ENCODE measurements at places on chromosomes 11 and 22.

DNA sequence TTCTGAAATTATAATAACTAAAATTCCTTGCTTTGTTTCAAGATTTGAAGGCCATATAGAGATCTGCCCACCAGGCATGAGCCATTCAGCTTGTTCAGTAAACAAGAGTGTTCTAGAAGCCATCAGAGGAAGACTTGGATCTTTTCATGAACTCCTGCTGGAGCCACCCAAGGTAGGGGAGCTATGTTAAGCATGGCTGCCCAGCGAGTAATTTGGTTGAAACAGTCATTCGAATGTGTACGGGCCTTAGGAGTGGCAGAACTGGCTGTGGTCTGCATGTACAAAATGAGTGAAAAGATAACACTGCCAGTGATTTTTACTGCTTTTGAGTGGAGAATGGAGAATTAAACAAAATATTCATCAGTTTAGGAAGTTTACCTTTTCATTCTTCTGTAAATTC is 103.7 kb downstream of the PPP6R3 start:
- DNase-seq, result no peak

GRCh38 chr11:96132437-96132836 is 208.5 kb upstream of the MTMR2 start:
- DNase-seq, result no peak

DNA sequence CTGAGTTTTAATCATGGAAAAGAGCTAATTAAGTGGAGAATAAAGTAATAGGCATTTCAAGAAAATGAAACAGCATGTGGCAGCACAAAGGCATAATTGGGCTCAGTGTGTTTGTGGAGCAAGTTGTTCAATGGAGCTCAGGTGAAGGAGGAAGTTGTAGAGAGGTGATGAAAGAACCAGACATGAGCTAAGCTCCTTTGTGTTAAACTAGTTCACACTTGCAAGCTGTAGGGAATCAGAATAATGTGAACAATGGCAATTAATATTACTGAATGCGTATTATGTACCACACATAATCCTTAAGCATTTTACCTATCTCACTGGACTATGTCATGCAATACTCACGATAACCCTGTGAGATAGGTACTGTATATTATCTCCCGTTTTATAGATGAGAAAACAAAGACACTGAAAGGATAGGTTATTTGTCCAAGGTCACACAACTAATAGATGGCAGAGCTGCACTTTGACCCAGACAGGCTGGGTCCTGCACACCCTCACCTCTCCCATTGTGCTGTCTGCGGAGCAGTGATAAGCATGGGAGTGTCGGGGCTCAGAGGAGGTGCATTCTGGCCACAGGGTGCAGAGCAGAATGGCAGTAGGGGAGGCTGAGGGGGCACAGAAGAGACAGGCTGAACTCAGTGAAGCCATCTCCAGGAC is 8.9 kb downstream of the OLFML1 start:
- no peak for DNase-seq

DNA sequence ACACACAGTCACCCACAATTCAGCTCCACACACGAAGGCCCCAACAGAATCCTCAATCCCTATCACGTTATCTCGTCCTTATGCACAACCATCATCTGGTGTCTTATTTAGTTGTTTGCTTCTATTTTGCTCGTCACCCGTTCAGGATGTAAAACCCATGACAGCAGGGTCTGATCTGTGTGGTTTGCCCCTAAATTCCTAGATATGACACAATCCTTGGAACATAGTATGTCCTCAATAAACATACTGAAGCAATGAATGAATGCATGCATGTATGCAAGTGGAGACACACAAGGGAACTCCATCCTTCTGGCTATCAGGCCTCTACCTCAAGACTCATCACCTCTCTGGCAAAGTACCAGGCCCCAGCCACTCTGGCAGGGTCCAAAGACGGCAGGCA is 20.2 kb downstream of the STARD10 start:
- no peak for DNase-seq
